ENCODE measurements at places on chromosomes 12 and 14.

GRCh38 chr12:100154474-100155247 lies 12.0 kb upstream of the BLTP3B start:
- DNase-seq: peak; percentile 91

DNA sequence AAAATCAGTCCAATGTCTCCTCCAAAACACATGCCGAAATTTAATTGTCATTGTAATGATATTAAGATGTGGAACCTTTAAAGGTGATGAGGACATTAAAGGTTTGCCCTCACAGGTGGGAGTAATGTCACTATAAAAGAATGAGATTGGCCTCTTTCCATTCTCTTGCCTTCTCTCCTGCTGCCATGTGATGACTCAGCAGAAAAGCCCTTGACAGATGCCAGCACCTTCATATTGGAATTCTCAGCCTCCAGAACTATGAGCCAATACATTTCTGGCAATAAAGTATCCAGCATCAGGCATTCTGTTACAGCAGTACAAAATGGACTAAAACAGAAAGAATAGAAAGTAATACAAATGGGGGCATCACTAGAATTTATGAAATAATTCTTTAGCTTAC lies 609.7 kb downstream of the SLC16A7 start:
- no peak for DNase-seq

DNA sequence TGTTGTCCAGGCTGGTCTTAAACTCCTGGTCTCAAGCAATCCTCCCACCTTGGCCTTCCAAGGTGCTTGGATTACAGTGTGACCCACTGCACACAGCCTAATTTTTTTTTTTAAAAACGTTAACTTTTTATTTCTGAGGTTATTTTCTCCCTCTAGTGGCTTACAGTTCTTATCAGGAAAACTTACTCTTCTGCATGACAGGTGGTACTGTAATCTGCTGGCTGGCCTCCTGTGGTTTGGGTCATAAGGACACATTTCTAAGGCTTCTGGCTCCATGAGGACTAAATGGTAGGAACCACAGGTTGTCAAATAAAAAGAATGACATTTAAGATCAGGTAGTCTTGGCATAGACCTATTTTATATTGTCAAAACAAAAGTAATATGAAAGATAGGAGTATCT lies 7.7 kb upstream of the NCKAP1L start:
- DNase-seq: no peak

DNA sequence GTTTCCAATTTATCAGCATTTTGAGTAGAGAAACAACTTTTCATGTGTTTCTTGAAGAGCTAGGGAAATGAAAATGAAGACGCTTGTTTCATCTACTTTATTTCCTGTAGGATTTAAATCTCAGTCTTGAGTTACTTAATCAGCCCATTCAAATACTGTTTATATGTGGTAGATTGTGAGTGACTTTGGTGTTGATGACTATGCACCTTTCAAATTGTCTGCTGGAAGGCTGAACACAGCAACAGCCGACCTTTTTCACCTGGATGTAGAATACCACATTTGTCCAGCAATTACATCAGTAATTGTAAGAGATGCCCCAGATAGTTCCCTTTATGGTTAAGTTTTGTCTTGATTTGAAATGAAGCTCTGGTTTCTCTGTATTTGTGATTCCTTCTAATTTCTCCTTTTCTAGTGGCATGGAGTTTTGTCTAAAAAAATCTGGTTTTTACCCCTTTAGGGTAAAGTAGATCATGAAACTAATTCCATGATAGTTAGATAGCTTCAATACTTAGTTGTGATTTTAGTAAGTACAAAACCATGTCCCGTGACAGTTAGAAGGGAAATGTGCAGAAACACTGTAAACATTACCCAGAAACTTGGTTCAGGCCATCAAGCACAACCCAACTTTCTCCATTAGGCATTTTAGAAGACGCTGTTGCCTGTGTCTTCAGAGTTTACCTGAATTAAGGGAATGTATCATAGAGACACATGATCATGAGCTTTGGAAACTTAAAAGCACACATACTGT lies 165.0 kb downstream of the SRGAP1 start:
- DNase-seq: no peak

DNA sequence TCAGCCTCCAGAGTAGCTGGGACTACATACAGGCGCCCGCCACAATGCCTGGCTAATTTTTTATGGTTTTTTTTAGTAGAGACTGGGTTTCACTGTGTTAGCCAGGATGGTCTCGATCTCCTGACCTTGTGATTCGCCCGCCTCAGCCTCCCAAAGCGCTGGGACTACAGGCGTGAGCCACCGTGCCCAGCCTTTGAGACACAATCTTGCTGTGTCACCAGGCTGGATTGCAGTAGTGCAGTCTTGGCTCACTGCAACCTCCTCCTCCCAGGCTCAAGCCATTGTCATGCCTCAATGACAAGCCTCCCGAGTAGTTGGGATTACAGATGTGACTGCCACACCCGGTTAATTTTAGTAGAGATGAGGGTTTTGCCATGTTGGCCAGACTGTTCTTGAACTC lies 21.3 kb upstream of the STRN3 start:
- DNase-seq: no peak

DNA sequence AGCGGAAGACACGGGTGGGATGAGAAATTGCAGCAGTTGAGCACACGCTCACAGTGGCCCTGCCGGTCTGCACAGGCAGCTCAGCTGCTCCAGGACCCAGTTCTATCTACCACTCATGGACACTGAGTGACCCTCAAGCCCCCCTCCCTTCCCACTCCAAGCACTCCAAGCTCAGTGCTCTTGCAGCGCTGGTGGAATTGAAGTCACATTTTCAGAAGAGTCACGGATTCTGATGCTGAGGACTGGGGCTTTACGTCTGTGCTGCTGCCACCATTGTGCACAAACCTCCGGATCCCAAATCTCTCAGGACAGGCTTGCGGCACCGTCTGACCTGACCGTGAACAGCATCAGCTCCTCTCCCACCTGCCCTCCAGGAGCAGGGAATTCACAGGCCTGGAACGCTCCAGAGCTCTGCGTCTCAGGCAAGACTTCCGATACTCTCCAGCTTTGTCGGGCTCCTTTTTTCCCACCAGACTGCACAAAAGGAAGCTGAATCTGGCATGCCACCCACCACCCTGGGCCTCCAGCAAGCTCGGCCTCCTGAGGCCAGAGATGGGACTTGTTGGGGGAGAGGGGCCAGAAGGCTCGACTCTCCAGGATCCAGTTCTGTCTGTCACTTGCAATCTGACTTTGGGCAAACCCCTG lies 213.1 kb upstream of the RTL1 start:
- peak; percentile 7 for DNase-seq

GRCh38 chr14:68957775-68958174 lies 21.3 kb downstream of the ACTN1 start:
- no peak for DNase-seq

- DNase-seq: no peak
Measured at GRCh38 chr14:39558525-39558924, 126.3 kb upstream of the FBXO33 start.

GRCh38 chr12:110243227-110243626 lies 37.8 kb upstream of the ATP2A2 start:
- no peak for DNase-seq

DNA sequence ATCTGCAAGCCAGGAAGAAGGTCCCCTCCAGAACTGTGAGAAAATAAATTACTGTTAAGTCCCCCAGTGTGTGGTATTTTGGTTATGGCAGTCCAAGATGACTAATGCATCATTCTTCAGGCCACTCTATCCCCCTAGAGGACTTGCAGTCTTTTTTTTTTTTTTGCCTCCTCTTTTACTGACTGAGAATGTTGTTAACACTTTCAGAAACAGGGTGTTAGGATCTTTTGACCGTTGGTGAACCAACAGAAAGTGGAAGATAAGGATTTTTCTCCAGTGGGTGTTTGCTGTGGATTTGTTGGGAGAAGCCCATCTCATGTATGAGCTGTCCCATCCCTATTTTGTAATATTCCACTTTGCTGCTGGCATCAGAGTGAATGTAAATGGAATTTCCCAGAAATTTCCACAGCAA lies 37.8 kb downstream of the MARK3 start:
- no peak for DNase-seq

GRCh38 chr12:112380663-112381405 lies 1.4 kb downstream of the HECTD4 start:
- no peak for DNase-seq
